Fibroblast of lung (primary cell): ENCODE measurements at places on chromosomes 6 and 20. TPM values are rescaled to one million over a fixed set of nuclear protein-coding genes. Genes with fewer than 3 reads are reported as not detected.

ID4 gene
- total RNA-seq = 0.83 and 3.1 TPM in 2 replicates

DTD1 gene
- 50.8 and 71.0 TPM in 2 replicates for total RNA-seq

SIRPB1 gene
- total RNA-seq = 0.17 and 1.0 TPM in 2 replicates

SLC22A16 gene
- total RNA-seq = under 0.01 TPM in 1 of 2 replicates, not detected in the other

HSPA1B gene
- 115 and 152 TPM in 2 replicates for total RNA-seq

SIRPD gene
- not detected in 2 replicates for total RNA-seq

BMP2 gene
- total RNA-seq = 10.6 and 15.9 TPM in 2 replicates

SIRPB2 gene
- not detected in 2 replicates for total RNA-seq

GTSF1L gene
- not detected in 2 replicates for total RNA-seq

SIRPA gene
- 14.1 and 25.1 TPM in 2 replicates for total RNA-seq

PCK1 gene
- total RNA-seq = under 0.01 TPM in 1 of 2 replicates, not detected in the other

GJA1 gene
- 154 and 209 TPM in 2 replicates for total RNA-seq

MICAL1 gene
- 30.8 and 53.5 TPM in 2 replicates for total RNA-seq

KCNK16 gene
- not detected in 2 replicates for total RNA-seq

ISM1 gene
- 0.17 and 0.26 TPM in 2 replicates for total RNA-seq

LINC00237 gene
- not detected in 2 replicates for total RNA-seq

GPX6 gene
- not detected in 2 replicates for total RNA-seq

SDC4 gene
- 142 and 175 TPM in 2 replicates for total RNA-seq

NKX2-2 gene
- total RNA-seq = not detected in 2 replicates

BPIFB1 gene
- total RNA-seq = not detected in 2 replicates

RPL10A gene
- 1,754 and 2,463 TPM in 2 replicates for total RNA-seq

COL20A1 gene
- not detected in 2 replicates for total RNA-seq

HINT3 gene
- total RNA-seq = 28.8 and 36.8 TPM in 2 replicates

MYCT1 gene
- total RNA-seq = under 0.01 TPM in 1 of 2 replicates, not detected in the other

PRL gene
- not detected in 2 replicates for total RNA-seq

GABRR1 gene
- total RNA-seq = not detected in 2 replicates

RTN4IP1 gene
- total RNA-seq = 5.9 and 8.4 TPM in 2 replicates

GSTA2 gene
- not detected in 2 replicates for total RNA-seq

RSPH4A gene
- under 0.01 and 0.17 TPM in 2 replicates for total RNA-seq

NOX3 gene
- total RNA-seq = not detected in 2 replicates

CFB gene
- 62.9 and 87.1 TPM in 2 replicates for total RNA-seq

HUS1B gene
- total RNA-seq = 0.77 and 1.2 TPM in 2 replicates

HEY2 gene
- total RNA-seq = not detected in 2 replicates

VSX1 gene
- total RNA-seq = not detected in 2 replicates

OPRL1 gene
- 2.6 and 4.1 TPM in 2 replicates for total RNA-seq

ZNF165 gene
- 0.33 and 0.51 TPM in 2 replicates for total RNA-seq

UST gene
- total RNA-seq = 19.5 and 20.0 TPM in 2 replicates

HTR1E gene
- total RNA-seq = not detected in 2 replicates

XKR7 gene
- total RNA-seq = not detected in 2 replicates

GTF3C6 gene
- 44.3 and 47.3 TPM in 2 replicates for total RNA-seq

IL17A gene
- not detected in 2 replicates for total RNA-seq

SLC35D3 gene
- not detected in 2 replicates for total RNA-seq

TINAG gene
- total RNA-seq = not detected in 2 replicates

PNLDC1 gene
- not detected in 2 replicates for total RNA-seq
